ENCODE measurements at places on chromosomes 1 and 21.
A peak's percentile ranks its signal among the peaks of the same experiment; 100 is the strongest.

- DNase-seq: no peak
These were observed 404 bp upstream of the SCMH1 start for GRCh38 chr1:41242342-41243078.

- peak; percentile 68 for DNase-seq
These were observed 152.2 kb downstream of the CLEC20A start for GRCh38 chr1:178344513-178345091.

DNA sequence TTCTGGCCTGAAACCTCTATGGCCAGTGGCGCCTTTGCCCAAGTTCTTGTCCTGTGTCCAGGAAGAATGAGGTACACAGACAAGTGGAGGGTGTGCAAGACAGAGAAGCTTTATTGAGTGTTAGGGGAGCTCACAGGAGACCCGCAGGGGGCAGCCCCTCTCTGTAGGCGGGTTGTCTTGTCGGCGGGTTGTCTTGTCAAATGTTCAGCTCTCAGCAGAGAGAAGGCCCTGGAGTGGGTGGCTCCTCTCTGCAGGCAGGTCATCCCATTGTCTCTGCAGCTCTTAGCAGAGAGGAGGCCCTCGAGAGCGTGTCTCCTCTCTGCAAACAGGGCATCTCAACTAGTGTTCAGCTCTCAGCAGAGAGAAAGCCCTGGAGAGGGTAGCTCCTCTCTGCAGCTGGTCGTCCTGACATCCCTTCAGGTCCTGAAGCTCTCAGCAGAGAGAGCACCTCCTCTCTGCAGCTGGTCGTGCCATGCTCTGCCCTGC lies 11.0 kb downstream of the COL6A2 start:
- no peak for DNase-seq

GRCh38 chr1:29896791-29897714 lies 660.7 kb downstream of the PTPRU start:
- DNase-seq: no peak

DNA sequence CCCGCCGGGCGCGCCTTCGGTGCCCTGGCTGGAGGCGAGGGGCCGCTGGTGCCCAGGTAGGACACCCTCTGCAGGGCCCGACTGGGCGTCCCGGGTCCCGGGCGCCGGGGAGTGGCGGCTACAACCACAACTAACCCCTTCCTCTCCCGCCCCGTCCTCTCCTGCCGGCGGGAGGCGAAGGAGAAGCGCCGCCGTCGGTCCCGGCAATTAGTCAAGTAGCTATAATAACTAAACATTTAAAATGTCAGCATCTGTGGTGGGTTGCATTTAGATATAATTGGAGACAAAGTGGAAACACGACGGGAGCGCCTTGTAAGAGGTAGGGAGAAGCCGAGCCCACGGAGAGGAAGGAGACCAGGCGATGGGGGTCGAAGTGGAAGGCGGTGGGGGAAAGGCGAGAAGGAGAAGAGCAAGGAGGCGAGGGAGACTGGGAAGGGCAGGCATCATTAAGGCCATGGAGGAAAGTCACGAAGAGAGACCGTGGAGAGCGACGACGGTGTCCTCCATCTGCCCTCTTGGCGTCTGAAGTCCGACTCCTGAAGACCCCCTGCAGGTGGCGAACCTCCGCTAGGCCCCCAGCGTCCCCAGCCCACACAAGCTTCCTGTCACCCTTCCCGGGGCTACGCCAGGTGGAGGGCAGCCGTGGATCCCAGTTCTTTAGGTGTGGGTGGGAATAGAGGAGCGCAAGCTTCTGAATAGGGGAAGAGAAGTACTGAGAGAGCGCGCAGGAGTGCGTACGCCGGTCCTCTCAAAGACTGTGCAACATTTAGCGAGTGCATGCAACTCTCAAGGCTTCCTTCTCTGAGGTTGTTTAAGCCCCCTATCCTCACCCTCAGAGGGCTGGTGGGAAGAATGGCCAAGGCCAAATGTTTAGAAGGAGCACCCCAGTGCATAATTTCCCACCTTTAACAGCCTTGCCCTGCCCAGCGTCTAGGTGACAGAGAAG lies 1.6 kb downstream of the CNIH3 start:
- no peak for DNase-seq

- no peak for DNase-seq
These were observed 38.7 kb downstream of the CFH start for GRCh38 chr1:196690582-196690981.

DNA sequence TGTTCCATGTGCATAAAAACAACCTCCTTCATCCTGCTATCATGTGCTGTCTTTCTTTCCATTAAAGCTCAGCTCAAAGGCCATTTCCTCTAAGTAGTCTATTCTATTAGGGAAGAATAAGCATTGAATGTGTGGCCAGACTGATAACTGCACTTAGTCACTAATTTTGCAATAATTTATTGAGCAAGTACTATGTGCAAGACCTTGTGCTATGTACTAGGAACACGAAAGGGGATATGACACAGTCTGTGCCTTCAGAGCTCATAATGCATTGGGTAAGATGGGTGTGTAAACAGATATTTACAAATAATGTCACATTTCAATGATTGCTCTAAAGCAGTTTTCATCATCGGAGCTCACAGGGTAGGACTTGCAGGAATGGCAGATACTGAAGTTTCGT lies 54.2 kb downstream of the NMNAT2 start:
- DNase-seq: no peak

DNA sequence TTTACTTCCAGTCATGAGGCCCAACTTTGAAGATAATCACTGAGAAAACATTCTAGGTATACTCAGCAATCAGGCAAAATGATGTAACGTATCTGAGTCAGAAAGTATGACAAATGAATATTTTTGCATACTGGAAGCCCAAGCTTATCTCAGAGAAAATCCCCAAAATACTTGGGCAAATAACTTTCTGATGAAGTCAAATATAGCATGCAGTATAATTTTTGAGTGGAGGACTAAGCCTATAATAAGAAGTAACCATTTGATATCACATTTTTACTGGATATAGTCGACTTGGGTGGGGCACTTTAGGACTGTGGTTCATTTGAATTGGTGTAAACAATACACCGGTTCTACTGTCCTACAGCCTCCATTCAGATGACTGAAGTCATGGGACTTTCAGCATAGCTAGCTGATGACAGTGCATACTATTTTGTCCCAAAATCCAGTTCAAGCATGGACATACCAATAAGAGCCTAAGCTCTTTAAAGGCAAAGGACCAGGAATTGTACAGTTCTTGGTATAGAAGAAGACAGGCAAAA lies 2.3 kb upstream of the GADD45A start:
- DNase-seq: no peak

DNA sequence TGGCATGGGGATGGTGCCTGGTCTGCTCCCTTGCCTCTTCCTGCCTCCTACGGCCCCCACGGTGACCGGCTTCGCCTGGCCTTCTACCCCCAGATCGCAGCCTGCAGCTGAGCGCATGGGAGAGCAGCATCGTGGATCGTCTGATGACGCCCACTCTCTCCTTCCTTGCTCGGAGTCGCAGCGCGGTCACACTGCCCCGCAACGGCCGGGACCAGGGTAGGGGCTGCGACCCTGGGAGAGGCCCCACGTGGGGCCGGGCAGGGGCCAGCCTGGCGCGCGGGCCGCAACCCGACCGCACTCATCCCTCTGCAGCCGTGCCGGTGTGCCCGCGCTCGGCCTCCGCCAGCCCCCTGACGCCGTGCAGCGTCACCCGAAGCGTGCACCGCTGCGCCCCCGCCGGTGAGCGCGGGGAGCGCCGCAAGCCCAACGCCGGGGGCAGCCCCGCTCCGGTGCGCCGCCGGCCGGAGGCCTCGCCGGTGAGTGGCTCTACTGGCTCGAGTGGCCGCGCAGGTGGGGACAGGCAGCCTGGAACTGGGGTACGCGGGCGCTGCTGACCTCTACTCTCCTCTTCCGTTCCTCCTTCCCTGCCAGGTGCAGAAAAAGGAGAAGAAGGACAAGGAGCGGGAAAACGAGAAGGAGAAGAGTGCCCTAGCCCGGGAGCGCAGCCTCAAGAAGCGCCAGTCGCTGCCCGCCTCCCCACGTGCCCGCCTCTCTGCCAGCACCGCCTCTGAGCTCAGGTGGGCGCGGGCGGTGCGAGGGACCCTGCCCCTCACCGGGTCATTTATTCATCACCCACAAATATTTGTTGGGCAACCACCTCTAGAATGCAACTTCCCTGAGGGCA lies 20.4 kb downstream of the MAP7D1 start:
- no peak for DNase-seq

- DNase-seq: no peak
These were observed 277.9 kb upstream of the ADAMTS5 start for GRCh38 chr21:27244776-27245175.

- no peak for DNase-seq
These were observed 8.2 kb upstream of the PRMT6 start for GRCh38 chr1:107048241-107048640.

DNA sequence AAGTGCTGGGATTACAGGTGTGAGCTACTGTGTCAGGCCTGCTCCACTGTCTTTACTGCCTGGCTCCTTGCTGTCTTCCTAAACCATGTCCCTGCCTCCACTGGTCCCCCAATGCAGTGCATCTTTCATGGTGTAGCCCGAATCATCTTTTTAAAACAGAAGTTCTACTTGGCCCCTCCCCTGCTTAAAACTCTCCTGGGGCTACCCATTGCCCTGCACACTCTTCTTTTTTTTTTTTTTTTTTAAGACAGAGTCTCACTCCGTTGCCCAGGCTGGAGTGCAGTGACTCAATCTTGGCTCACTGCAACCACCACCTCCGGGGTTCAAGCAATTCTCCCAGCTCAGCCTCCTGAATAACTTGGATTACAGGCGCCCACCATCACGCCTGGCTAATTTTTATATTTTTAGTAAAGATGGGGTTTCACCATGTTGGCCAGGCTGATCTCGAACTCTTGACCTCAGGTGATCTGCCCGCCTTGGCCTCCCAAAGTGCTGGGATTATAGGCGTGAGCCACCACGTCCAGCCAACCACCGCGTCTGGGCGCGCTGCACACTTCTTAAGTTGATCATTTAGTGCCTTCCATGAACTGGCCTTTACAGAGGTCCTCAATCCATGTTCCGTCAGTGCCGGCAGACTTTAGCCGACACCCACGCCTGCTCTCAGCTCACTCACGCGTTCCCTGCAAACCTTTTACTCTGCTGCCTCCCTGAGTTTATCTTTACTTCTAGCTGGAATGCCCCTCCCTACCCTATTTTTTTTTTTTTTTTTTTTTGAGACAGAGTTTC lies 2.4 kb downstream of the FCN3 start:
- DNase-seq: no peak

- DNase-seq: no peak
These were observed 5.8 kb downstream of the KISS1 start for GRCh38 chr1:204190212-204191211.

GRCh38 chr1:44907893-44908292 lies 64.8 kb upstream of the PTCH2 start:
- DNase-seq: no peak

DNA sequence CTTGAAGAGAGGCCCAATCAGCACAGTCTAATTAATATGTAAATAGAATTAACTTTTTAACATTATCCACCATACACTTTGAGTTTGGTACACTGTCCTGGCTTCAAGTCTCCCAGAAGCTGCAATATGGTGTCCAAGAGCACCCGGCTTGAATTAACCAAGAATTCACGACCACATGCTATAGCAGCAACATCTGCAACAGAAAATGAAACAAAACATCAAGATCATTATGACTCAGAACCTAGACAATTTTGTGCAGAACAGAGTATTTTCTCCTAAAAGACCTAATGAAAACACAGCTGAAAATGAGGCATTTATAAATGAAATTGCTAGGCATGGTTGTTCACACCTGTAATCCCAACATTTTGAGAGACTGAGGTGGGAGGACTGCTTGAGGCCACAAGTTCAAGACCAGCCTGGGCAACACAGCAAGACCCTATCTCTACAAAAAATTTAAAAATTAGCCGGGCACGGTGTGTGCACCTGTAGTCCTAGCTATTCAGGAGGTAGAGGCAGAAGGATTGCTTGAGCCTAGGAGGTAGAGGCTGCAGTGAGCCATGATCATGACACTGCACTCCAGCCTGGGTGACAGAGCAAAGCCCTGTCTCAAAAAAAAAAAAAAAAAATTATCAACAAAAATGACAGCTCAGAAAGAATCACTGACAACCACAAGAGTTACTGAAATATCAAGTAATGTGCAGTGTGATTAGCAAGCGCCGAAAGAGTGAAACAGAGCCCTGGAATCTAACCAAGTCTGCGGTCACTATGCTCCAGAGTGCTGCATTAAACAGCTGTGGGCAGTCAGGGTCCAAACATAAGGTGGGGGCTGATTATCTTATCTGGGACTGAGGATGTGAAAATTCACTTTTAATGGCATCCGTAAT lies 45.3 kb downstream of the HSF2BP start:
- no peak for DNase-seq

- no peak for DNase-seq
These were observed 186.7 kb downstream of the FOXD2 start for GRCh38 chr1:47624531-47624930.

- no peak for DNase-seq
These were observed 30.1 kb downstream of the PRMT2 start for GRCh38 chr21:46665566-46665965.

DNA sequence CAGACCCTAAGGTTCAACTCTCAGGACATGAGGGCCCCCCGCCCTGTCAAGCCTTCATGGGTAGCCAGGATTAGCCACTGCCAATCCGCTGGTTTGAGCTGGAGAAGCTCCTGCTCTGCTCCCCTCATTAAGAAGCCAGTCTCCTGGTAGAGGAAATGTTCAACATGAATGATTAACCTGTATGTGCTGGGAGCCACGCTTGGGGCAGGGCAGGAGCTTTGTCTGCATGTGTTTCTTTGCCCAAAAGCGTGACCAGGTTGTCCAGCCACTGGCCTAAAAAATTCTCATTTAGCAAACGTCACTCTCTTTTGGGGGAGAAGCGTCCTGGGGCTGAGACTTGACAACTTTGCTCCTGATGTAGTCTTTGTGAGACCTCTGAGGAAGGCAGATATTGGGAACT lies 96.5 kb downstream of the RRAGC start:
- DNase-seq: no peak

DNA sequence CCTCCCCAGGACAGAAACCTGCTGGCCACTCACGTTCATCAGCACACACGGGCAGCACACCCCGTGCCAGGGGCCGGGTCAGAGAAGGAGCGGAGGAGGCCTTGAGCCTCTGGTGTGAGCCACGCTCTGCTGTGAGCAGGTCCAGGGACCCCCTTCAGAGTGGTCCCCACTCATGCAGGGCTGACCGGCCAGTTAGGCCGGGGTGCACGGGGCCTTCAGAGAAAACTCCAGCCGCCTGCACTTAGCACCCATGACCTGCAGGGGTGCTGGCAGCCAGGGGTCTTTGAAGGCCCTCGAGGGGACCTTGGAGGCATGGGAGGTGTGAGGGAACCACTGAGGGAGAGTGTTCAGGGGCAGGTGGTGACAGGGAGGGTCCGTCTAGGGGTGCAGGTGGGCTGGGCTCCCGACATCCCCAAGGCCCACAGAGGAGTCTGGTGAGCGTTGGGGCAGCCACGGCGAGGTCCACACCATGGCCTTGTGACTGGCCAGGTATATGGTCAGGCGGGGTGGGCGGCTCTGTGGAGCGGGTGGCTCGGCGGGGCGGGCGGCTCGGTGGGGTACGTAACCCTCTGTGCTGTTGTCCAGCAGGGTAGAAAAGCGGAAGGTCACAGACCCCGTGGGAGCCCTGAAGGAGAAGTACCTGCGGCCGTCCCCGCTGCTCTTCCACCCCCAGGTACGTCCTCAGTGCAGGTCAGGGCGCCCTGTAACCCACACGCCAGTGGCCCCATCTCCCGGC lies 40.3 kb upstream of the ARHGEF16 start:
- DNase-seq: no peak

Data from NAMALWA (cell line).